ENCODE measurements at places on chromosomes 6 and 20. TPM values are rescaled to one million over a fixed set of nuclear protein-coding genes. Genes with fewer than 3 reads are reported as not detected.

BACH2 gene
- polyA plus RNA-seq: 0.90 TPM

GRCh38 chr6:44733126-44733525, 345.6 kb downstream of the CDC5L start:
- DNase-seq: no peak

- DNase-seq: no peak
Measured at GRCh38 chr6:129647044-129647443, 62.9 kb downstream of the ARHGAP18 start.

DNA sequence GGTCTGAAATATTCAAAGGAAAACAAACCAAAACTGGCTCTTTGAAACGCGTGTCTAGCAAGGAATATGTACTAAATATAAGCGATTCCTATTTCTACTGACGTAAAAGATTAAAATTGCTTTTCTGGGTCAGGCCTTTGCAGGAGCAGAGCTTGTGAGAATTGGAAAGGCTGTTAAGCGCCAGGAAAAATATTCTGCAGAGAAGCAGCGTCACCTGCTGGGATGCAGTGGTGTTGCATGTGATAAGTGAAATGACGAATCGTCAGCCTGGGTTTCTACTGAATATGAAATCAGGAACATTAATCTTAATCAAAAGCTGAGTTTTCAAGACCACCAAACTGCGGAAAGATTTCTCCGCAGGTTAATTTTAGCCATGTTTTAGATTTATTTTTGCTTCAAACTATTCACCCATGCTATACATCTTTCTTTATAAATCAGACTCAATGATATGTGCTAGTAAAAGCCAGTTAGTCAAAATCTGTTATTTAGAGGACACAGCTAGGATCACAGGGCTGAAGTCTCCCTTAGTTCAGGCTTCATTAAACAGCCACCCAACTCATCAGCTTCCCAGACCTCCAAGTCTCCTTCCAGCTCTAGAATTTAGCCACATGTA, 67.4 kb downstream of the ALDH8A1 start:
- DNase-seq: peak; percentile 45

DNA sequence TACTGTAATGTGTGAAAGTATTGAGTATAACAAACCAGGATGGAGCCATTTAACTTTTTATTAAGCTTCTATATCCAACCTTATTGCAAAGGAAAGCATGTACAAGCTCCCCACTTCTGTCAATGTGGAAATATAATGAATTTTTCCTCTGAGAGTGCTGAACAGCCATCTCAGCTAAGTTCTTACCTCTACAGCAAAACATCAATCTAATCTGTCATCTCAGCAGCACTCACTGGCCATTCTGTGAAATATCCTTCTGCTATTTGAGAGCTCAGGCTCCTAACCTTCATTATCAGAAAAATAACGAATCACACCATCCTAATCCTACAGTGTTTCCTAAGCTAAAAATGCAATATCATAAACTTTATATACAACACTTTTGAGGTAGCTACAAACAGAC, 194.0 kb upstream of the RNF217 start:
- no peak for DNase-seq

GRCh38 chr20:23080521-23080920, 5.6 kb downstream of the CD93 start:
- no peak for DNase-seq

DNA sequence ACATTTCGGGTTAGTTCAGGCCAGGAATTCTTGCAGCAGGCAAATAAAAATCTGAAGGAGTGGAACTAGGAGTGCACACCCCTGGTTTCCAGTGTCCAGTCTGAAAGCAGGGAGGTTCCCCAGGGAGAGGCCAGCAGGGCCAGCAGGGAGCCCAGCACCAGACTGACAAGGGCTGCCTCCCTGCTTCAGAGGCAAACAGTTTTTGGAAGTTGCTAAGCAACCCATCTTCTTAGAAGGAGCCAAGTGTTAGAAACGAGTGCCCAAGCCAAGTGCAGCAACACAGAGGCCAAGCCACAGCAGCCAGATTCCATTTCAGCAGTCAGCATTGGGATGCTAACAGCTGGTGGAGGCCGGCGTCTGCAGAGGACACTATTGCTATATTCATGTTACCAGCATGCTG, 179.1 kb downstream of the SYNDIG1 start:
- no peak for DNase-seq

HRH3 gene
- polyA plus RNA-seq: 0.10 TPM

KDM1B gene
- polyA plus RNA-seq: 12.3 TPM

RAB5IF gene
- 69.4 TPM for polyA plus RNA-seq

- DNase-seq: no peak
Measured at GRCh38 chr20:57744206-57744605, 34.4 kb upstream of the PMEPA1 start.

- DNase-seq: no peak
Measured at GRCh38 chr20:21342656-21343345, 39.7 kb downstream of the XRN2 start.

DDR1 gene
- polyA plus RNA-seq: 44.7 TPM

DNA sequence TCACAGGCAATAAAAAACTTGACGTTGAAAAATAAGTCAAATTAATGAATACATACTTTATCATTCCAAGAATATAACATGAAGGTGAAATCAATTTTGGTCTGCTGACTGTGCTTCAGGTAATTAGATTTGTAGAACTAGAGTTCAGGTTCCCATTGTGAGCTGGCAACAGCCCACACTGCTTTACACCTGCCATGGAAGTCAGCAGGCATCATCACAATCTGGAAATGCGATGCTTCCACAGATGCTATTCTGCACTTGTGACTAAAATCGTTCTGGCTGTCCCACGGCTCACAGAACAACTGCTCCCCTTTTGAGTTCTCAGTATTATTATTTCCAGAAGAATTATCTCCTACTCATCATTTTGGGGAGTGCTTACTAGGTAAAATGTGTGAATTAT, 62.6 kb upstream of the THEMIS start:
- DNase-seq: no peak

- peak; percentile 18 for DNase-seq
Measured at GRCh38 chr6:53347921-53348370, 804 bp downstream of the ELOVL5 start.

SMLR1 gene
- not detected for polyA plus RNA-seq

- no peak for DNase-seq
Measured at GRCh38 chr20:21208999-21209398, 83.1 kb downstream of the KIZ start.

DNA sequence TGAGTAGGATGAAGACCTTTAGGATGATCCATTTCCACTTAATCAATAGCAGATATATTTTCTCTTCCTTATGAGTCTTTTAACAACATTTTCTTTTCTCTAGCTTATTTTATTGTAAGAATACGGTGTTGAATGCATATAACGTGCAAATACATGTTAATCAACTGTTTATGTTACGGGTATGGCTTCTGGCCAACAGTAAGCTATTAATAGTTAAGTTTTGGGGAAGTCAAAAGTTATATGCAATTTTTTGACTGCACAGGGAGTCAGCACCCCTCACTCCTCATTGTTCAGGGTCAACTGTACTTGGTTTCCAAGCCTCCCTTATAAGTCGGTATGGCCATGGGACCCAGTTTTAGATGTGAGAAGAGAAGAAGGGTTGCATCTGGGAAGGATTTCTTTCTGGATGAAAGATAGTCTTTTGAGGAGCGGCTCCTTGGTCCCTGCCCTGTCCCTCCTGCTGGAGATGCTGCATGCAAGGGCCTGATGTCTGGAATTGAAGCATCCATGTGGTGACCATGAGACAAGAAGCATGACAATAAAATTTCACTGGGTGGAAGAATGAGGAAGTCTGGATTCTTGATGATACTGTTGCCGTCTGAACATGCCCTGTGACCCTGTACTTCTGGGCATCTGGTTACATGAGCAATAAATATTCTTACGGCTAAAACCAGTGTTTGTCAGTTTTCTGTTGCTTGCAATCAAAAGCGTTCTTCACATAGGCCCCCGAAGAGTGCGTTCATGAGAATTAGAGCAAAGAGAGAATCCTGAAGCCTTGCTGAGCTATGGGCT, 194.7 kb upstream of the PMEPA1 start:
- no peak for DNase-seq

- no peak for DNase-seq
Measured at GRCh38 chr6:56827908-56828649, 126.8 kb upstream of the BEND6 start.

- DNase-seq: no peak
Measured at GRCh38 chr6:170206317-170206621, 84.6 kb downstream of the DLL1 start.

RAB44 gene
- polyA plus RNA-seq: 0.68 TPM

GRCh38 chr20:23564927-23565326, 3.4 kb downstream of the CST9L start:
- no peak for DNase-seq

DNA sequence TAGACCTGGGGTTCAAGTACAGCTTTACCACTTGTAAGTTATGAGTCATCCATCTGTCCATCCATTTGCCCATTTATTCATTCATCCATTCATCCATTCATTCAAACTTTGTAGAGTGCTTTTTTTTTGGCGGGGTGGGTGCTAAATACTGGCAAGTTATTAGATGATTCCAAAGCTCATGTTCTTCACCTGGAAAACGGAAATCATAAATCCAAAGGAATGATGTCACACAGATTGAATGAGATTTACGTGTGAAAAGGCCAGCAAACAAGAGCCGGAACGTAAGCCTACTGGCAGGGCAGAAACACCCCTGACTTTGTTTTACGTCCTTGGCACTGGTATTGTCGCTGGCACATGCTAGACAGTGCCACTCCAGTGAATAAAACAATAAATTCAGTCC, 480.9 kb upstream of the CHD6 start:
- no peak for DNase-seq

GSTA4 gene
- polyA plus RNA-seq: 28.6 TPM

DNA sequence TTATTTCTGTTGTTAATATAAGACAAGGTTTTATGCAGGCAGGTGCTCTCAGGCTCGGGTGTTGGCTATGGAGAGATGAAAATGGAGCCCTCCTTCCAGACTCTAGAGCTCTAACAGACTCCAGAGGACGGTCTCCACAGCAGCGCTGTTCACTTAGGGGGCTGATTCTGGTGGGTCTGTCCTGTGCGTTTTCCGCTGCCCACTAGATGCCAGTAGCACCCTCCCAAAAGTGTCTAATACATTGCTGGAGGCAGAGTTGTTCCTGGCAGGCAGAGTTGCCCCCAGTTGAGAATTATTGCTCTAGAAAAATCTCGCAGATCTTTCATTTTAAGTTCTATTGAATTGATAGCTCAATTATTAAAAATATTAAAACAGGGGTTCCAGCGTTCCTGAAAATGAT, 109.9 kb downstream of the MAP3K4 start:
- DNase-seq: no peak

LZTS3 gene
- polyA plus RNA-seq: 10.4 TPM

GRCh38 chr20:24381886-24382285, 87.5 kb upstream of the SYNDIG1 start:
- DNase-seq: no peak

- DNase-seq: no peak
Measured at GRCh38 chr20:33033381-33033780, 1.9 kb downstream of the BPIFB6 start.

DNA sequence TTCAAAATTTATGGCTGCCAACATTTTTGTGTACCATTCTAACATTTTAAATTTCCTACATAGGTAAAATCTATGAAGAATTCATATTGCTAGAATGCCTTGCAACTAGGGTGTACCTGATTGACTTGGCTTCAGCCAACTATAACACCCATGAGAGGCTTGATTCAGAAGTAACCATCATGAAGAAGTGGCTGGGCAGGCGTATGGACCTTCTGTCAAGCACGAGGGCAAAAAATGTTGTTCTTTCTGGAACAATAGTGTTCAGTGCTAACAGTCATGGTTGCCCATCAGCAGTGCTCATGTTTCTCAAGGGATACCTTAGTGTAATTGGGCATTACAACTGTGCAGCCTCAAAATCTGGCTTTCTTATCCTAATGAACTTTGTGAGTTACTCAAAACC, 42.9 kb downstream of the ID4 start:
- no peak for DNase-seq

PNPLA1 gene
- 0.13 TPM for polyA plus RNA-seq

DNA sequence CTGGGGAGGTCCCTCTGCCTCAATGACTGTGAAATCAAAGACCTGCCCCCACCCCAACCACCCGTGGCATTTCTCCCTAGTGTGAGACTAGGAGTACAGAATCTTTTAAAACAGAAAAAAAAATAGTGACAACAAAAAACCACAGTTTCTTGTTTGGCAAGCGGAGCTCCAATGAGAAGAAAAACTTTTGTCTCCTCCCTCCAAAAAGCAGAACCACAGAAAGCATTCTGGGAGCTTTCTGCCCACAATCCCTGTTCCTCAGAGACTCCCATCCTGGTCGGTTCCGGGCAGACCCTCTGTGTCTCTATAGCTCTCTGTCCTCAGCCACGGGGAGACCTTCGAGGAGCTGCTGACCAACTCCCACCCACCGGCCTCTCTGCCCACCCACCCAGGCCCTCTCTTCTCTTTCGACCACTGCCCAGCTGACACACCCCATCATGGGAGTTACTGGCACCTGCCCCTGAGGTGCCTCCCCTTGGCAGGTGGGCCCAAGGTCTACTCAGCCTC, 4.9 kb downstream of the PREX1 start:
- no peak for DNase-seq

DNA sequence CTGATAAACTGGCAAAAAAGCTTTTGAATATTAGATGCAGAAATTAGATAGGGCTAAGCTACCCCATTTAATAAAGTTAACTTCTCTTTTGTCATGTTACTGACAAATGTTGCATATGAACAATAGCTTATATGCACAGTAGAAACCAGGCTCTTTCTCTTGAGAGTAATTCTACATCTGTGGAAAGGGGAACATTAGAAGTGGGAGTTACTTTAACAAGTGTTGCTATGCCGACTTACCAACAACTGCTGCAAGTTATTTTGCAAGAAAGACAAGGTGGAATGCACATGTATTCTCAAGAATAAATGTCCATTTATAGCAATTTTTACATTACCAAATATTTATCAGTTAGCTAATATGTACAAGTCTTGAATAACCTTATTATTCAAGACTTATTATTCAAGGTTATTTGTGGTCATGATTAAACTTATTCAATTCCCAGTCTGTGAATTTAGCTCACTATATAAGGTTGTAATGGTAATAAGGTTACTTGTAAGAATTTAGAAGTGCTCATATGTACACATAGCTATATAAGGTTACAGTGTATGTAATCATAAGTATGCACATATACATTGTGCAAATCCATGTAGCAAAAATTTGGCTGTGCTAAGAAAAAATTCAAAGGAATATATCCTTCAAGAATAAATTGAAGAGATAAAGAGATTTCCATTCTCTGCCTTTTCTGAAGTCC, 38.3 kb downstream of the ADGRG6 start:
- no peak for DNase-seq

GRCh38 chr6:116229287-116229913, 24.5 kb downstream of the TSPYL4 start:
- DNase-seq: peak; percentile 82

DNA sequence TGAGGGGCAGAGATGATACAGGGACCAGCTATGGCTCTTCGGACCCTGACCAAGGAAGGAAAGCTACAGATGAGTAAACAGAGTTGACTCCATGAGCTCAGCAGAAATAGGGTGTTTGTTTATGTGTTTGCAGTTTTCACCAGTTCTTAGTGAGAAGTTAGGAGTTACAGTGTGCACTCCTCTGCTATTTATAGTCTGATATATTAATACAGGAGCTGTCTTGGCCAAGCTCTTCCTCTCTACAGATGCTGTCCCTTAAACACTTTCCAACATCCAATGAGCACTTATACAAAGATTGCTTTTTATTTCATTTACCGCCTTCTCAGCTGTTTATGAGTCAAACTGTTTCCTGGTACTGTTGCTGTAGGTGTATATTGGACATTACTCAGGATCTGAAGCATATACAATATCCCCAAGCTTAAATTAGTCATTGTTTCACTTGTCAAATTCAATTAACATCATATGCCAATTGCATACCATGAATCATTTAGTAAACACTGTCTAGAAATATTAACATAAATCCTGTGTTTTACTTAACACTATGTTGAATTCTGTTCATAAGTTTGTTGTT, 618.0 kb downstream of the PRKN start:
- DNase-seq: no peak

- no peak for DNase-seq
Measured at GRCh38 chr6:3363296-3364025, 93.4 kb downstream of the SLC22A23 start.

All from urinary bladder (tissue), 4 donors.